ENCODE measurements at places on chromosomes 16 and 17. TPM values are rescaled to one million over a fixed set of nuclear protein-coding genes. Genes with fewer than 3 reads are reported as not detected.

Gene CPNE7
- total RNA-seq = 7.5 TPM

Gene PTX4
- not detected for total RNA-seq

Gene CLTC
- total RNA-seq = 381 TPM

Gene C17orf78
- total RNA-seq = not detected

Gene CD300H
- total RNA-seq = not detected

Data from astrocyte (in vitro differentiated cells and primary cell).